ENCODE measurements at places on chromosomes 2 and 18.
A peak's percentile ranks its signal among the peaks of the same experiment; 100 is the strongest.

GRCh38 chr2:80403081-80403480 is 98.5 kb upstream of the LRRTM1 start:
- no peak for DNase-seq
- no peaks in the 10 kb centered on the region for H3K27me3 ChIP-seq
- H3K4me3 ChIP-seq = no peak overlapping the region
- peaks cover 2% of the 10 kb centered on the region for H3K4me1 ChIP-seq
- H3K27ac ChIP-seq = no peak overlapping the region
- H3K36me3 ChIP-seq = no peaks in the 10 kb centered on the region

DNA sequence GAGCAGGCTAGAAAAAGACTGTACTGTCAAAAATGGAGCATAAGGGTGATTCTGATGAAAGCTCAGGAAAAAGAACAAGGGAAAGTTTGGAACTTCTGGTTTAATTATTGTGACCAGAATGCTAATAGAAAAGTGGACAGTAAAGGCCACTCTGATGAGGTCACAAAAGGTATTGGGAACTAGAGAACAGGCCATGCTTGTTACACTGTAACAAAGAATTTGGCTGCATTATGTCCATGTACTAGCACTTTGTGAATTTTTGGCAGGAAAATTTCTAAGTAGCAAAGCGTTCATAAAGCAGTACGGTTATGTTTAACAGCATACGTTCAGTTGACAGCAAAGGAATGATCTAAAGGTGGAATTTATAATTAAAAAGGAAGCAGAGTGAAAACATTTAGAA is 418.6 kb downstream of the TRIB2 start:
- peaks cover 2% of the 10 kb centered on the region for H3K4me1 ChIP-seq
- H3K27me3 ChIP-seq = no peaks in the 10 kb centered on the region
- no peak overlapping the region for H3K4me3 ChIP-seq
- no peak overlapping the region for H3K27ac ChIP-seq
- no peaks in the 10 kb centered on the region for H3K36me3 ChIP-seq

DNA sequence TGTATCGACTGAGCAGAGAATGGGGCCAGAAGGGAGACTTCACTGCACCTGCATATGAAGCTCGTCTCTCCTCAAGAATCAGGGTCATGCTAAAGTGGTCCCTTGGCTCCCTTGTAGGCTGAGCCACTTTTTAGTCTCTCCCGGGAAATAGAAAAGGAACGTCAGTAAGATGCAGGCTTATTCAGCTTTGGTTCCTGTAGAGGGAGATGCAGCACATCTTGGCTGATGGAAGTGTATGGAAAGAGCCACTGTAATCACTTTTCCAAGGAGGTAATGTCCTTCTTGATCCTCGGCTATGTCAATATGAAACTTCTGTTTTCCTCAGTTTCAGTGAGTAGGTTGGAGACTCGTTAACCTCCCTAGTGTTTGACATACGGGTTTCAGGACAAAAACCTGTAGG is 235.2 kb downstream of the GCA start:
- H3K4me1 ChIP-seq = peaks cover 50% of the 10 kb centered on the region
- H3K27ac ChIP-seq = peak overlapping the region; percentile 30
- no peaks in the 10 kb centered on the region for H3K27me3 ChIP-seq
- H3K4me3 ChIP-seq = no peak overlapping the region
- peaks cover 5% of the 10 kb centered on the region for H3K36me3 ChIP-seq

GRCh38 chr2:149041482-149041881 is 3.0 kb downstream of the LYPD6B start:
- DNase-seq = no peak
- H3K4me1 ChIP-seq = peaks cover 42% of the 10 kb centered on the region
- H3K36me3 ChIP-seq = peaks cover 31% of the 10 kb centered on the region
- no peaks in the 10 kb centered on the region for H3K27me3 ChIP-seq
- peak overlapping the region; percentile 51 for H3K4me3 ChIP-seq
- peak overlapping the region; percentile 92 for H3K27ac ChIP-seq

GRCh38 chr2:170076189-170076588 is 101.8 kb upstream of the MYO3B start:
- no peak for DNase-seq
- peaks cover 25% of the 10 kb centered on the region for H3K36me3 ChIP-seq
- H3K4me3 ChIP-seq = no peak overlapping the region
- H3K4me1 ChIP-seq = peaks cover 10% of the 10 kb centered on the region

GRCh38 chr18:36624451-36625167 is 204.2 kb downstream of the TPGS2 start:
- H3K4me3 ChIP-seq = no peak overlapping the region
- H3K27ac ChIP-seq = no peak overlapping the region
- H3K36me3 ChIP-seq = no peaks in the 10 kb centered on the region
- DNase-seq = no peak
- no peaks in the 10 kb centered on the region for H3K27me3 ChIP-seq

DNA sequence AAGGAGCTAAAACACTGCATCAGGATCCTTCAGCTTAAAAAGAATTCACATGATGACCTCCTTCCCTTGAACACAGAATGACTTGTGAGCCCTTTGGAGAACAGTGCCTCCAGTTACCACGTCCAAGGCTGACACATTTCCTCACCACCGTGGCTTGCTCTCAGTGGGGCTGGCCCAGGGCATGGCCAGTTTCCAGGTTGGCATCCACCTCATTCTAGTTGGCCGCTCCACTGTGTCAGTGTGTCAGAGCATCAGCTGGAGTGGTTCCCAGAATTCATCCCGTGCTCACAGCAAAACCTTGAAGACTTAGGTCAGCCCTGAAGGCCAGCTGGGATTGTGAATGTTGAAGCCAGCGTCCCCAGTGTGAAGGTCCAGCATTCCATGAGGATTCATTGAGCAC is 158.5 kb downstream of the INSIG2 start:
- H3K27me3 ChIP-seq = peaks cover 29% of the 10 kb centered on the region
- no peak for DNase-seq
- no peak overlapping the region for H3K27ac ChIP-seq
- no peaks in the 10 kb centered on the region for H3K36me3 ChIP-seq

DNA sequence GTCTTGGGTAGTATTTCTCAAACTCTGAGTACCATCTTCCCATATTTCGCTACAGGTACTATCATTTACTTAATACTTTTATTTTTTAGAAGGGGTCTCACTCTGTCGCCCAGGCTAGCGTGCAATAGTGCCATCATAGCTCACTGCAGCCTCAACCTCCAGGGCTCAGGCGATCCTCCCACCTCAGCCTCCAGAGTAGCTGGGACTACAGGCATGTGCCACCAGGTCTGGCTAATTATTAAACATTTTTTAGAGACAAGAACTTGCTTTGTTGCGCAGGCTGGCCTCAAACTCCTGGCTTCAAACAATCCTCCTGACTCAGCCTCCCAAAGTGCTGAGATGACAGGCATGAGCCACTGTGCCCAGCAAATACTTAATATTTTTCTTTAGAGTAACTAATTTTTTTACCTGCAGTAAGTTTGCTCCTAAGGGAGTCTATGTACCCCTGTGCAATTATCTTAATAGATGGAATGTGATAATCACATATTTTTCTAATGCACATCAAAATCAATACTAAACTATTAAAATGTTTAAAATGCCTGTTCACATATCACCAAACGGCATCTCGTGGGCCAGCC is 100.6 kb upstream of the ST3GAL5 start:
- DNase-seq = no peak
- H3K27ac ChIP-seq = peak overlapping the region; percentile 74
- H3K27me3 ChIP-seq = no peaks in the 10 kb centered on the region
- no peak overlapping the region for H3K4me3 ChIP-seq
- peaks cover 13% of the 10 kb centered on the region for H3K4me1 ChIP-seq
- no peaks in the 10 kb centered on the region for H3K36me3 ChIP-seq
